ENCODE measurements at places on chromosomes 4 and X.

DNA sequence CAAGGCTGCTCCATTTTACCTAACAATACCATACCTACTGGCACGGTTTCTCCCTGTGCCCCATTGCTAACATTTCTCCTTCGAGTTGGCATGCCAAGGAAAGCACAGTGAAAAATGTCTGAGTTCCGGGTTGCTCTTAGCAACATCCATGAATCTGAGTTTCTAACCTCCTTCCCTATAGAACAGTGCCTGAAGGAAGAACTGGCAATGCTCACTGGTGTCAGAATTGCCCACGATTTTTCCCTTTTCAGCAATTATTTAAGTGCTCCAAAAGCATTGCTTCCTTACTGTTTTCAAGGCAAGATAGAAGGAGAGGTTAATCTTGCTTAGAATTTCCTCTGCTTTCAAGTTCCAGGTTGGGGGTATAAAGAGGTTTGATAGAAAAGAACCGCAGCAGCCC lies 75.1 kb downstream of the SORBS2 start:
- DNase-seq, result no peak

DNA sequence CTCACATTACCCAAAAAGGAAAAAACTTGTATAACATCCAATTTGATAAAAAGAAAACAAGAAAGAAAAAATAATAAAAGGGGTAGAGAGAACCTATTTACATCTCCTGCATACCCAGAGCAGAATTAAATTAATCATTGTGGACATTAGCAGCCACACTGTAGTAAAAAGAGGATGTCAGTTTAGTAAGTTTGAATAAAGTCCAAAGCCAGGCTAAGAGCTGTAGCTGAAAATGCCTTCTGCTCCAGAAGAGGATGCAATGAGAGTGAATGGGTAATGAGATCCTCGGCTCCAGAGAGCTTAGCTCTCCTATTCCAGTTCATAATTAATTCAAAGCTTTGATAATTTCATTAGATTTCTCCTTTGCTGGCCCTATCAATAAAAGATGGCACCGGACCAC lies 78.2 kb downstream of the SLC10A7 start:
- DNase-seq, result no peak

DNA sequence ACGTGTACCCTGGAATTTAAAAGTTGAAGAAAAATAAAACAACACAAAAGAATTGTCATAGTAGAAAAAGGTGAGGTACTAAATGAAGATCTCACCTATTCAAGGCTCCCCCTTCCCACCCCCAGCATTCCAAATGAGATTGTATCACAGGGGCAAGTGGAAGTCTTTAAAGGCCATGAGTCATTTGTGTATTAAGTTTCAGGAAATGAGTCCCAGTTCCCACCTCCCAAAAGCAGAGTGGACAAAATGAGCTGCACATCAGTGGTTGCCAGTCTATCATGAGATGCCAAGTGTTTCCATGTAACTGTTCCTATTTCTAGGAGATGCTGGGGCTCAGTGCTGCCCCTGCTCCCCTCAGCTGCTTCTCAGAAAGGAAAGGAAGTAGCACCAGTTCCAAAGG lies 20.1 kb downstream of the ARHGEF9 start:
- DNase-seq, result no peak

DNA sequence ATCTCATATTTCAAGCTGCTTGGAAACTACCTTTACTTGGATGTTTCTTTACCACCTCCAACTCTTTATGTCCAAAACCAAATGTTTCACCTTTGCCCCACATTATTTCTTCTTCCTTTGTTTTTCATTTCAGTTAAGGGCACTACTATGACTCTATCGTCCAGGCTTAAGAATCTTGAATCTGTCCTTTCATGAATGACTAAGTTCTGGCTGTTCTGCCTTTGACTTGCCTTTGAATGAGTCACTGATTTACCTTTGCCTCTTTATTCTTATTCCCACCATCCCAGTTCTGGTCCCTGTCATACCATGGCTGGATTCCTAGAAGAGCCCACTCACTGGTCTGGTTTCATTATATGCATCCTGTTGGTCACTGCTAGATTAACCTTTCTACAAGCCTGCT lies 30.6 kb upstream of the PLAC1 start:
- DNase-seq, result no peak

DNA sequence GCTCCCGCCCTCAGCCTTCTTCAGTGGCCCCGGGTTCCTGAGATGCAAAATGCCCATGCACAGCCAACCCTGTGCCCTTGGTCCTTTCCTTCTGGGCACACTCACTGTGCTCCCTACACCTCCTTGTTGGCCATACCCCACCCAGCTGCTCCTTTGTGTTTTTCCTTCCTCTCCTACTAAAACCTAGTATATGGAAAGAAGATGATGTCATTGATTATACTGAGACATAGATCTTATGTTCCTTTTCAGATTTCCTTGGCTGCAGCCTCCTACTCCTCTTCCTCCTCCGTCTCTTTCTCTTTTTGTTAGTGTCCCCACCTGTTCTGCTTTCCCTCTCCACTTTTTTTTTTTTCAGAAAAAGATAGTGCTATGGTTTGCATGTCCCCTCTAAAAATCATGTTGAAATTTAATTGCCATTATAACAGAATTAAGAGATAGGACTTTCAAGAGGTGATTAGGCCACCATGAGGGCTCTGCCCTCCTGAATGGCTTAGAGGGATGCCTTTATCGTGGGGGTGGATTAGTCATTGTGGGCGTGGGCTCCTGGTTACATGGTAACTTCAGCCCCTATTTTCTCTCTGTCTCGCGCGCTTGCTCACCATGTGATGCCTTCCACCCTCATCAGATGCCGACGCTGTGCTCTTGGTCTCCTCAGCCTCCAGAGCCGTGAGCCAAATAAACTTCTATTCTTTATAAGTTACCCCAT lies 254.9 kb upstream of the GATB start:
- DNase-seq, result no peak

DNA sequence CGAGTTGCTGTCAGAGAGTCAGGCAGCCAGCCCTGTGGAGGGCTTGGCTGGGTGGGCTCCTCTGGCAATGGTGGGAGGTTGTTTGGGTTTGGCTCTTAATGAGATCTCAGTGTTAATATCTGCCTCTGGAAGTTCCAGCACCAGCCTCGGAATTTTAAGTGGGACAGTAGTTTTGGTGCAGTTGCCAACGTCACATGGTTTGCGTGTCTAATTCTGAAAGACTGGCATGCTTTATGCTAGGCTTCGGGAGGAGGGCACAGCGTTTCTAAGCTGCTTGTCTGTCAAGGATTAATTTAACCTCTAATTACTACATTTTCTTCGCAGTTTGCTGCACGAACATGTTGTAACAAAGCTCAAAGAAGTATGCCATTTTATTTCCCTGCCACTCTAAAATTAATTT lies 9.2 kb downstream of the MAMLD1 start:
- DNase-seq, result no peak

GRCh38 chrX:40172401-40173142 lies 74.8 kb upstream of the BCOR start:
- DNase-seq, result no peak

DNA sequence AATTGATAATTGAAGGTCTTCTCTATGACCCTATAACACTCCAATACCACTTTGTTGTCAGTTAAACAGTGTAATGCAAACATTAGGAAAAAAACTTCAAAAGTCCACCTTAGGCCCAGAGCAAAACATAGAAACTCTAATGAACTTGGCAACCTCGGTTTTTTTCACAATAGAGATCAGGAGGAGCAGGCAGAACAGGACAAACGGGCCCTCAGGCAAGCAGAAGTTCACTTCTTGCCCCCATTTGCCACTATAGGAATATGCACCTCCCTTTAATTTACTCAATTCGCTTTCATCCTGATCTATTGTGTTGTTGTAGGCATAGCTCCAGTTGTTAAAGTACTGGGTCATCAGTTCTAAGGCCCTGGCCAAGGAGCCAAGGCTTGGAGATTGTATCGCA lies 18.2 kb downstream of the ACOX3 start:
- no peak for DNase-seq

- DNase-seq, result no peak
These were observed 29.3 kb downstream of the SH3RF1 start for GRCh38 chr4:169241464-169241863.

DNA sequence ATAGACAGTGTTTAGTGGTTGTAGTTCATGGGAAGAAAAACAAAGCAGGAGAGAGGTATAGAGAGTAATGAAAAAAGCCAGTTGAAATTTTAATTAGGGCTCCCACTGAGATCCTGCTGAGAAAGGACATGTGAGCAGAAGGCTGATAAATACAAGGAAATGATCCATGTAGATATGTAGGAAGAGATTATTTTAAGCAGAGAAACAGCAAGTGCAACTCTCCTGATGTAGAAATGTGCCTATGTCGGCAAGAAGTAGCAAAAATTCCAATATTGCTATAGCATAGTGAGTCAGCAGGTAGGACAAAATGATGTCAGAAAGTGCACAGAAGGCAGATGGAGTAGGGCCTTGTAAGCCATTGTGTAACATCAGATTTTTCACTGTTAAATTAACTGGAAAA lies 1027.3 kb downstream of the PCDH18 start:
- DNase-seq, result no peak

DNA sequence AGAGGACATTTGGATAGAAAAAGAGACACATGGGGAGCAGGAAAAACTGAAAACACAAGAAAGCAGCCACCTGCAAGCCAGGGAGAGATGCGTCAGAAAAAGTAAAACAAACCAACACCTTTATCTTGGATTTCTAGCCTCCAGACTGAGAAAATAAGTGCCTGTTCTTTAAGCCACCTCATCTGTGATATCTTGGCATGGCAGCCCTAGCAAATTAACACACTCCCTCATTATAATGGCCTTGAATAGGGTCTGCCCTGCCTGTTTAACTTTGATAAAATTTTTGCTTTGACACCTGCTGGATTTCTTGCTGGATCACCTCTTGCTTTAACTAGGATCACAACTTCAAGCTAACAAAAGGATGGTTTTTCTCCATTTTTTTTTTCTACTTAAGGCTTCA lies 1892.0 kb upstream of the IGFBP7 start:
- no peak for DNase-seq

Measured in GM04503 (cell line).